CD4-positive, alpha-beta T cell treated with Interleukin-1 beta for 1 hour (primary cell): ENCODE measurements at places on chromosomes 16 and 17.

DNA sequence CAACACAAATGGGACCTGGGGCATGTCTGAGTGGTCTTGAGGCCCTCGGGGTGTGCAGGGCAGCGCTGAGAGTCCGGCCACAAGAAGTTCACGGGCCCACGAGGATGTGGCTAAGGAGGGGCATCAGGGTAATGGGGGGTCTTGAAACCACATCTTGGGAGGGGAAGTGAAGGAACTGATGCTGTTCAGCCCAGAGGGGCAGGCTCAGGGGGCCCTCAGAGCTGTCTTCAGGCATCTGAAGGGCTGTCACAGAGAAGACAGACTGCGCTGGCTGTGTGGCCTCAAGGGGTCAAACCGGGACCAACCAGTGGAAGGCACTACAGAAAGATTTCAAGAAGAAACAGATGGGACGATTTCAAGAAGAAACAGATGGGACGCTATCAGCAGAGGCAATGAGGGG is 45.1 kb downstream of the ZNF423 start:
- DNase-seq: no peak

DNA sequence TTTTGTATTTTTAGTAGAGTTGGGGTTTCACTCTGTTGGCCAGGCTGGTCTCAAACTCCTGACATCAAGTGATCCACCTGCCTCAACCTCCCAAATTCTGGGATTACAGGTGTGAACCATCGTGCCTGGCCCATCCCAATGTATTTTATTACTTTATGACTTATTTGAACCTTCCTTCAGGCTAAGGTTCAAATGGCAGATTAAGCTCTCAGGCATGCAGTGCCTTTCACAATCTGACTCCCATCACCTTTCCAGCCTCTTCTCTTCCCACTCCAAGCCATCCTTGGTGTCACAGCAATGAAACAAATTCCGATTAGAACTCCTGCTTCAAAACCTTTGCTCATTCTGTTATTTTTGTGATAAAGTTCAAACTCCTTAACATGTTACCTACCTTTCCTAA is 26.6 kb upstream of the YPEL2 start:
- DNase-seq: no peak

DNA sequence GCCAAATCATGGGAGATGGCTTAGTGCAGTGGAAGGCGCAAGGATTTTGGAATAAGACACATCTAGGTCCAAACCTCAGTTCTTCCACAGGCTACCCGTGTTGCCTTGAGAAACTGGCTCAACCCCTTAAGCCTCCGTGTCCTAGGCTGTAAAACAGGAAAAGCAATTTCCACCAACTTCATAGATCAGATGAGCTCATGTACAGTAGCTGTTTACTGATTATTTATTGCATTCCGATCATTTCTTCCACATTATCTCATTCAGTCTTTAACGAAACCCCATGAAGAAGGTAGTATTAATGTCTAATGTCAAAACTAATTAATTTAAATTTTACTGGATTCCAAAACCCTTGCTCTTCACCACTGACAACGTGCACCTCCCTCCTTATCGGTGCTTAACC is 231.6 kb downstream of the GRIN2A start:
- DNase-seq: no peak

- DNase-seq: no peak
Observed at GRCh38 chr16:55056585-55057401, 126.1 kb downstream of the IRX5 start.

GRCh38 chr17:8430966-8431365 is 4.7 kb upstream of the NDEL1 start:
- no peak for DNase-seq

GRCh38 chr17:81846743-81847689 is 12.2 kb upstream of the PPP1R27 start:
- no peak for DNase-seq

GRCh38 chr16:11051879-11052808 is 107.8 kb downstream of the CLEC16A start:
- peak; percentile 27 for DNase-seq

DNA sequence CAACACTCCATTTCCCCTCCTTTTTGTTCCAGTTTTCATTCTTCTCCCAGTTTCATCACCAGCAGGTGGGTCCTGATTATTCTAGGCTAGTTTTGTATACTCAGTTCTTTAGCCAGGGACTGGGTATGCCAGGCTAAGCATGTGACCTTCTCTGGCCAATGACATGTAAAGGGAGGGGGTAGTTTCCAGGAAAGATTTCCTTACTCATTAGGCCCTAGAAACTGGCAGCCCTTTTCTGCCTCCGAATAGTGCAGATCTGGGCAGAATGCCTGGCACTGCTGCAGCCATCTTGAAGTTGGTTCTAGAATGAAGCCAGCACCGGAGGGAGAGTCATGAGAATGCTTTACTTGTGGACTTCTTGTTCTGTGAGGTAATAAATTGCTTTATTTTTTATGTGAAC is 126.9 kb upstream of the AXIN2 start:
- no peak for DNase-seq

DNA sequence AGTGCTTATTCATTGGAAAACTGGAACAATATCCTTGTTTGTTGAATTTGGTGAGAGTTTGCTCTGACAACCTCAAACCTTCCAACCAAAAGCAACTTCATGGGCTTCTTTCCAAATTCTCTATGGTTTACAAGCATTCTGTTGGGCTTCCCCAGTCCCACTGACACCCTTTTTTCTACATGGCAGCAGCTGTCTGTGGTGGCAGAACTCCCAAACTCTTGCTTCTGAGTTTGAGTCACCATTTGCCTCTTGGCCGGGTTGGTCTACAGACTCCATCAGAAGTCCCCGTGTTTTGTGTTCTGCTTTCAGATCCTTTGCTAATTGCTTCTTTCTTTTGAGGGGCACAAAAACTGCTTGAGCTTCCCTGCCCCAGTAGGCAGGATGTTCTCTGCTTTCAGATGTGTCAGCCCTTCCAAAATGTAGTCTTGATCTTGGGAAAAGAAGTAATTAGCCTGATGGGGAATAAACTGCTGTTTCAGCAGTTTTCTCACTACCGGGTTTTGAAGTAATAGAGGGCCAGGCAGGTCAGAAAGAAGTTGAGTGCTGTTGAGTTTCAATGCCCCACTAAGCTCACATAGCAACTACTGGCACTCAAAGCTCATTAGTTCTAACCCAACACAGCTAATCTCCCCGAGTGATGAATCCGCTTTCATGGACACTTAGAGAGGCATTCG is 80.7 kb downstream of the HS3ST3A1 start:
- no peak for DNase-seq

- DNase-seq: no peak
Observed at GRCh38 chr16:85369741-85370528, 243.2 kb upstream of the GSE1 start.

DNA sequence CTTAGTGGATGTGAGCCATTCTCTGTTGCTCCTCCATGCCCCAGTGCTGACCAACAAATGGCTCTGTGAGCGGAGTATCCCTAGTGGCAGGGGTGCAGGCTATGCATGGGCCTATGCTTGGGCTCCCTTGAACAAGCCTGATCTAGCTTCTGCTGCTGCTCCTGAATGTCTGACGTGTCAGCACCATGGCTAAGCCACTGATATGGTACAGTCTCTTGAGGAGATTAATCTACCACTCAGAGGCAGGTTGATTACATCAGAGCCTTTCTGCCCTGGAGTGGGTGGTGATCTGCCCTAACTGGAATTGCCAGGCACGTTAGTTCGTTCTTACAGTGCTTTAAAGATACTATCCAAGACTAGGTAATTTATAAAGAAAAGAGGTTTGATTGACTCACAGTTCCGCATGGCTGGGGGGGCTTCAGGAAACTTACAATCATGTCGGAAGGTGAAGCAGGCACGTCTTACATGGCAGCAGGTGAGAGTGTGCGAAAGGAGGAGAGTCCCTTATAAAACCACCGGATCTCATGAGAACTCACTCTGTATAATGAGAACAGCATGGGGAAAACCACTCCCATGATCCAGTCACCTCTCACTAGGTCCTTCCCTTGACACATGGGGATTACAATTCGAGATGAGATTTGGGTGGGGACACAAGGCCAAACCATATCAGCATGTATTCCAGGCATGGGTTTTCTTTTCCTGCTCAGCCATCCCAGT is 41.5 kb upstream of the B4GALNT2 start:
- DNase-seq: no peak

- no peak for DNase-seq
Observed at GRCh38 chr16:78179666-78180065, 80.2 kb downstream of the WWOX start.

- peak; percentile 42 for DNase-seq
Observed at GRCh38 chr17:78780335-78780734, 1.7 kb downstream of the CYTH1 start.

DNA sequence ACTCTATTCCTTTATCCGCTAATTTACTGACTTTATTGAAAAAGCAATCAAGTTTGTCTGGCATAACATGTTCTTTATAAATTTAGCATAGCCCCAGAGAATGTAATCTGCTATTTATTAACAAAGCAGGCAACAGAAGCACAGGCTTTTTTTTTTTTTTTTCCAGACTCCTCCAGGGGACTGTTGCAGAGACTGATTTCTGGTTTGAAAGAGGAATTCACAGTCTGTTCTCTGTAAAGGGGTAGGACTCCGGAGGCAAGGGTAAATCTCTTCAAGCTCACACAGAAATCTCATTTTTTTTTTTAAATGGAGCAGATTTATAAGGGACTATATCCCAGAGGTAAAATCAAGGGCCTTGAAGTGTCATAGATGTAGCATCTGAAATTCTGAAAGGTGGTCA is 1386.5 kb upstream of the CDH8 start:
- no peak for DNase-seq

DNA sequence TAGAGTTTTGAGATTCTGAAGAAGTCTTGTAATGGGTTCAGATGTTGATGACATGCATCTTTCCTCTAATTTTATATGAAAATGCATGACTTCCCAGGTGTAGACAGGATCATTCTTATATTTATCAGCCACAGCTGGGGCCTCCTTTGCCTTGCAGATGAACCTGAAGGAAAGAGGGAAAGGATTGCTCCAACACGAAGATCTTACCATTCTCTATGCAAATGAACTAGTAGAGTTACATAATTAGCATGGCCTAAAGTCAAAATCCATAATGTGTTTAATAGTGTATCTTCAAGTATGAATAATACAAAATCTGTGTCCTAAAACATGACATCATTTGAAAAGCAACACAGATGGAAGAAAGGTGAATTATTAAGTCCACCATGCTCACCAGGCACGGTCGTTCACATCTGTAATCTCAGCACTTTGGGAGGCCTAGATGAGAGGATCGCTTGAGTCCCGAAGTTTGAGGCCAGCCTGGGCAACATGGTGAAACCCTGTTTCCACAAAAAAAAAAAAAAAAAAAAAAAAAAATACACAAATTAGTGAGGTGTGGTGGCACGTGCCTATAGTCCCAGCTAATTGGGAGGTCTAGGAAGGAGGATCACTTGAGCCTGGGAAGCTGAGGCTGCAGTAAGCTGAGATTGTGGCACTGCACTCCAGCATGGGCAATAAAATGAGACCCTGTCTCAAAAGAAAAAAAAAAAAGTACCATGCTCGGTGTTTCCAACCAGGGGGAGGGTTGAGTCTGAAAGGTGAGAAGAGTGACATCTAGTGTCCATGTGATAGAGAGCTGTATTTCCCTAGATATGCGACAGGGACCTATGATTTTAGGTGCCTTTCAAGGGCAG is 6.3 kb downstream of the VWA3A start:
- no peak for DNase-seq

GRCh38 chr17:36647636-36648035 is 46.3 kb downstream of the MRM1 start:
- no peak for DNase-seq

GRCh38 chr17:58531661-58532554 is 17.5 kb upstream of the MTMR4 start:
- DNase-seq: peak; percentile 69
